Fibroblast of skin of back (primary cell): ENCODE measurements at places on chromosomes 3 and 15.

DNA sequence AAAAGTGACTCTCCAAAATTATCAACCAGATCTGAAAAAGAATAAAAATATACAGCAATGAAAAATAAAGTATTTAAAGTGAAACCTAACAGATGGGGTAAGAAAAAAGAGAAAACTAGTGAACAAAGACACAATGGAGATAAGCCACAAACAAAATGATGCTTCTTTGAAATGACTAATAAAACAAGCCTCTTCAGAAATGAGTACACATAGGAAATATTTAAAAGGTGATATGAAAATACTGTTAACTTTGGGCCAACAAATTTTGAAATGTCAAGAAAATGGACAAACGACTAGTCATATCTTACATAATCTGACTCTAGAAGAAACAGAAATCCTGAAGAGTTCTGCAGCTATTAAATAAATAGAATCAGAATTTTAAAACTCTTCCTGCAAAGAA lies 164.2 kb downstream of the ERC2 start:
- no peak for DNase-seq

DNA sequence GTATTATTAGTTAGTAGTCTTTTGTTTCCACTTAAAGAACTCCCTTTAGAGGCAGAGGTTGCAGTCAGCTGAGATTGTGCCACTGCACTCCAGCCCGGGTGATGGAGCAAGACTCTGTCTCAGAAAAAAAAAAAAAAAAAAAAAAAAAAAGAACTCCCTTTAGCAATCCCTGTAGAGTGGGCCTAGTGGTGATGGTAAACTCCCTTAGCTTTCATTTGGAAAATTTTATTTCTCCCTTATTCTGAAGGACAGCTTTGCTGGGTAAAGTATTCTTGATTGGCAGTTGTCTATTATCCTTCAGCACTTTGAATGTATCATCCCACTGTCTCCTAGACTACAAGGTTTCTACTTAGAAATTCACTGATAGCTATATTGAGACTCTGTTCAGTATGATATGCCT lies 46.0 kb downstream of the RPL39L start:
- DNase-seq: no peak

DNA sequence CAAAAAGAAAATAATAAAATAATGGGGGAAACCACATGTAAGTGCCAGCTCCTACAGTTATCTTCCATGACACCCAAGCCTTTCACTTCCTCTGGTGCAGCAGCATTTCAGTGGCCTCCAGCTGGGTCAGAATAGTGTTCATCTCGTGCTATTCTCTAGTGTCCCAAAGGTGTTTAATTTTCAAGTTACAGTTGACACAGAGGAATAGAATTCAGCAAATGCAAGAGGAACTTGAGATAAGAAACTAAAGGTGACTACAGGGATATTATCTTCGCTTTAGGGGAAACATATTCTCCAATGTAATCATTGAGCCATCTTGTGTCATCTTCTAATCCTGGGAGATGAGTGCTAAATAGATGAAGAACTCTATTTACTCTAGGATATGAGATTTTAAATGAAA lies 212.8 kb downstream of the EPHA3 start:
- peak; percentile 25 for DNase-seq

- no peak for DNase-seq
Observed at GRCh38 chr15:31905054-31905453, 125.3 kb upstream of the CHRNA7 start.

DNA sequence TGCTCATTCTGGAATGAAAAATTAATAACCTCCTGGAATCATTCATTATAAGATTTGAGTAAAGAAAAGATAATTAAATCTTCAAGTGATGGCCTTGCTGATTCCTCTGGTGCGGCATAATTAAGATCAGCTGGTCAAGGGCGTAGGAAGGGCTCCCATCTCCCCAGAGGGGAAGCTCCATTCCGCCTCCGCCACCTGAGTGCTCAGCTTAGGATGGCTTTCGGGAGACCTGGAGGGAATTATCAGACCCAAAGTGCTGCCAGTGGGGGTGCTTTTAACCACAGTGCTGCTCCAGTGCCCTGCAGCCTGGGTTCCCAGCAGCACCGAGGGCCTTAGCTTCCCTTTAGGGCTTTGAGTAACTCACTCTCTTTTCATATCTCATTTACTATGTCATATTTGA lies 556.6 kb upstream of the RGMA start:
- DNase-seq: no peak

GRCh38 chr15:78308422-78309032 lies 9.1 kb upstream of the SKIC8 start:
- DNase-seq: peak; percentile 64

GRCh38 chr3:165696496-165696895 lies 140.7 kb downstream of the BCHE start:
- DNase-seq: no peak

GRCh38 chr3:127669541-127670228 lies 3.1 kb upstream of the ABTB1 start:
- no peak for DNase-seq

DNA sequence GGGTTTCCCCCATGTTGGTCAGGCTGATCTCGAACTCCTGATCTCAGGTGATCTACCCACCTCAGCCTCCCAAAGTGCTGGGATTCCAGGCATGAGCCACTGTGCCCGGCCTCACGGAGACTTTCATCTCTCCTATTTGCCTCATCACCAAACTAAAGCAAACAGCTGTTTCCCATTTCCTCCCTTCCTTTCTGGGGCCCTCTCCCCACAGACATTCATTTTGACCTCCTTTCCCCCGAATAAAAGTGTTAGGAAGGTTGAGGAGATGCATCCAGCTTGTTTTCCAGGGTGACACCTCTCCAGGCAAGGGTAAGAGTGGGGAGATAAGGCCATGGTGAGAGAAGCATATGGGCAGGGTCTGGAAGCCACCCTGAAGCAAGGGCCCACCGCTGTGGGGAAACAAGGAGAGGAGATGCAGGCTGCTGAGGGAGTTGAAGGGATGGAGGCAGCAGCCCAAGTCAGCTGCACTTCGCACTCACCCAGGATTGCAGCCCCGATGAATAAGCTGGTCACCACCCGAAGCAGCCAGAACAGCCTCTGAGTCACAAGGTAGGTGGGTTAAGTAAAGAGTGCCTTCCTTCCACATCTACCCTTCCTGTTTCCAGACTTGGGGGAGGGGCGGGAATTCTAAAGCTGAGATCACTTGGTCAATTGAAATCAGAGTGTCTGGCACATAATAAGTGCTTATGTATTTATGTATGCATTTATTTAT lies 7.7 kb downstream of the DUOXA2 start:
- peak; percentile 91 for DNase-seq

DNA sequence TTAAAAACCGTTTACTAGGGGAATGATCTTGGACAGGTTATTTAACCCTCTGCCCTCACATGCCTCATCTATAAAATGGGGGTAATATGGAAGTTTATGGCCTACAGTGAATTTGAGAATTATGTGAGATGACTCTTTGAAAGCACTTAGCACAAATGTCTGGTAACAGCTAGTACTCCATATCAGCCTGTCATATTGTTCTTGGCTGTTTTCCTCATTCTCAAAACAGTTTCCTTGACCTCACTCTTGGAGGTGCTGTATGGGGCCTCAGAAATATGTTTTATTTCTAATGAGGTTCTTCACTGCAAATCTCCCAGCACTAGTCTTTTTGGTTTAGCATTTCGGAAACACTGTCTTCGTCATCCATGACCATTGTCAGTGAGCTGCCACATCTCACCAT lies 398.2 kb downstream of the FEZF2 start:
- DNase-seq: no peak

- DNase-seq: peak; percentile 46
Observed at GRCh38 chr3:130658678-130659077, 88.0 kb downstream of the PIK3R4 start.

DNA sequence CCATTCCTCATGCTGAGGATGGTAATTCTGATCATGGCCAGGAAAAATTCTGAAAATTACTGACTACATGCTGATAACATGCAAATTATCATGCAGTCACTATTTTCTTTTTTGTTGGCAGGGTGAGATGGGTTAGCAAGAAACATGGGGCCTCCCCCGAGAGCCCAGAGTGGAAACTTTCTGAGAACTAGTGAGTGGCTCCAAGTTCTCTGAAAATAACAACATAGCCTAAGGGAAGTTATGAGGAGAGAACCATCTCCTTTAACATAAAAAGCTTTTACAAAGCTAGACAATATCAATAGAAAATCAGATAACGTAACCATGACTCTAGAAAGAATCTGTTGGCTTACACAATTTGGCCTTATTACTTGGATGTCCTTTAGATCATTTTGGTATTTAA lies 254.2 kb downstream of the PLOD2 start:
- DNase-seq: no peak

DNA sequence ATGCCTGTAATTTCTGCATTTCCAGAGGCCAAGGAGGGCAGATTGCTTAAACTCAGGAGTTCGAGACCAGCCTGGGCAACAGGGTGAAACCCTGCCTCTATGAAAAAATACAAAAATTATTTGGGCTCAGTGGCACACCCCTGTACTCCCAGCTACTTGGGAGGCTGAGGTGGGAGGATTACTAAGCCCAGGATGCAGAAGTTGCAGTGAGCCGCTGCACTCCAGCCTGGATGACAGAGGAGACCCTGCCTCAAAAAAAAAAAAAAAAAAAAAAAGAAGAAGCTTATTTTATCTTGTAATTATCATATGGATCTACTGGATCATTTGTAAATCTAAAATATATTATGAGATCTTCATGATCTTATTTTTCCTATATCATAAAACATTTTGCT lies 84.1 kb downstream of the PPCDC start:
- DNase-seq: no peak

DNA sequence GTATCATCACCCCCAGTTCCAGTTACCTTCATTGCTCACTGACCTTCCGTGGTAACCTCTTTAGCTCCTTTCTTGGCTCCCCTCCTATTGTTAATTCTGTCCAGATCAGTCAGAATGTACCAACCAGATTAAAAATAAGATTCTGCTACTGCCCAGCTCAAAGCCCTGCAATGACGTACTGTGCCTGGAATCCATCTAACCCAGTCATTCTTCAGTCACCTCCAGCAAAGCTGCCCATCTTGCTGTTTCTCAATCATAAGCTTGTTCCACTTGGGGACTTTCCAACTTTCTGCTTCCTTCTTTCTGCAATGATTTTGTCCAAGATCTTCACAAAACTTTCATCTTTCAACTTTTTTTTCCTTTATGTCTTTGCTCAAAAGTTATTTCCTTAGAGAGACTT lies 512.0 kb upstream of the ZNF385D start:
- peak; percentile 63 for DNase-seq

GRCh38 chr3:4793311-4793710 lies 185.9 kb upstream of the BHLHE40 start:
- DNase-seq: no peak

DNA sequence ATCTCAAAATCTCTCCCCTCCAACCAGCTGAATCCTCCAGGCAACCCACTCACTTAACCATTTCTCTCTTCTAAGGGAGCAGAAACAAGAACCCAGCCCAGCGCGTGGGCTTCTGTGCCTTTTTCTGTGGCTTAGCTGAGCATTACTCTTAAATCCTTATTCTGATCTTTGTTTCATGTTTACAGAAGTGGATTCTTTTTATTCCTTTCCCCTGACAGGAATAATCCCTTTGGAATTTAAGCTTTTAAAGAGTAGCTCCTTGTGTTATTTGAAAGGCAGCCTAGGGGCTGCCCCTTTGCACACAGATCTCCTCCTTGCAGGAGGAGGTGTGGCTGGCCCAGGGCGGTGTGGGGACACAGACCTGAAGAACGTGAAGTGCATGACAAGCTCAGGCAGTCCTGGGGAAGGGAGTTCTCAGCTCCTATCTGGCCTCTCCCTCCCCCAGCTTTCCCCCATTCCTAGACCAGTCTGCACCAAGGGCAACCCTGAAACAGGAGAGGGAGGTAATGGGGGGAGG lies 77.1 kb upstream of the UBE2E1 start:
- peak; percentile 80 for DNase-seq
